ENCODE measurements at places on chromosomes 2 and 18. TPM values are rescaled to one million over a fixed set of nuclear protein-coding genes. Genes with fewer than 3 reads are reported as not detected.

- DNase-seq: no peak
Measured at GRCh38 chr2:101109451-101110118, 41.6 kb downstream of the TBC1D8 start.

The UXS1 gene
- 23.3 TPM for polyA plus RNA-seq

- DNase-seq: no peak
Measured at GRCh38 chr2:191036363-191036762, 22.4 kb upstream of the STAT1 start.

The TTLL4 gene
- polyA plus RNA-seq: 40.3 TPM

DNA sequence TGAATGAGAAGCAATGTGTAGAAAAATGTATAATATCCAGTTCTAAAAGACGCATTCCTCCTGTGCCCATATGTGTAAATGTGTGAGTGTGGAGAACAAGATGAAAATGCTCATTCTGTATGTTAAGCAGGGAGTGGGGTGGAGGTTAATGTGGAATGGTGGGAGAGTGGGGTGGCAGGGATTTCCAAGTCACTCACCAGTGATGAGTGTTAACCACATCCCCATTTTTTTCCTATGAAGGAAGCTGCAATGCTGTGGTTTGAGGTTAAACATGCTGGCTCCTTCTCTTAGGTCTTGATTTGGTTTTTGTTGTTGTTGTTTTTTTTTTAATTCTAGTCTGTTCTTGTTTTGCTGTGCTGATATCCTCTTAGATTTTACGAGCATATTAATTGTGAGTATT, 169.4 kb downstream of the NEDD4L start:
- peak; percentile 83 for DNase-seq

DNA sequence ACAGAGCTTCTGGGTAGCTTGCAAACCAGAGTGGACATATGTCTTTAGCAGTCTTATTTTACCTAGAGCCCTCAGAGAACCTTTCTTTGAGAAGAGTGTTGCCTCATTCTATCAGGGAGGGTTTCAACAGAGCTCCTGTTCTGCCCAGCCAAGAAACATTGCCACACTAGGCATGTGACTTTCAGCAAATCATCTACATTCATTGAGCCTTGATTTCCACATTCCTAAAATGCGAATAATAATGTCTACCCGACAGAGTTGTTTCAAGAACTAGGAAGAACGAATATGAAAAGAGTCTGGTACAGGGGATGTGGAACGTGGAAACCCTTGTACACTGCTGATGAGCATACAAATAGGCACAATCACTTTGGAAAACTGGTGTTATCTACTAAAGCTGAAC, 7.8 kb upstream of the PRKAG3 start:
- peak; percentile 64 for DNase-seq

- no peak for DNase-seq
Measured at GRCh38 chr18:56235071-56235470, 403.3 kb downstream of the TXNL1 start.

The TGFA gene
- polyA plus RNA-seq: 37.1 TPM

The NLRC4 gene
- not detected for polyA plus RNA-seq

GRCh38 chr2:9221223-9221622, 14.6 kb downstream of the ASAP2 start:
- DNase-seq: no peak

- peak; percentile 28 for DNase-seq
Measured at GRCh38 chr2:24076849-24077534, 866 bp upstream of the SF3B6 start.

- no peak for DNase-seq
Measured at GRCh38 chr2:237739101-237739500, 59.5 kb upstream of the RBM44 start.

The INHBB gene
- polyA plus RNA-seq: not detected

The CENPA gene
- polyA plus RNA-seq: 28.2 TPM

DNA sequence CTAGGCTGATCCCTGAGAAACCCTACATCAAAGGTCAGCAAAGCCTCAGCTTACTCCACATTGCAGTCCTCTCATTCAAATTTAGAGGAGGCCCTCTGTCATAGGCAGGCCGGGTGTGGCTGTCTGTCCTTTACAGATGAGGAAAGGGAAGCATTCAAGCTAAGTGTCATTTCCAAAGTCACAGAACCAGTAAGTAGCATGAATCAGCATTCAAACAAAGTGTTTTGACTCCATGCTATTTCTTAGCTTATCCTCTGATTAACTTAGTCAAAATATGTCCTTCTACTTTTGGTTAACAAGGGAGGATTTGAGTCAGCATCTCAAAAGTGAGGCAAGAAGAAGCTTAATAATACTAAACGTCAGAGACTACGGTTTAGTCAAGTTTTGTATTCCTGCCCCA, 409.0 kb upstream of the POU3F3 start:
- no peak for DNase-seq

The IL36RN gene
- polyA plus RNA-seq: 0.50 TPM

GRCh38 chr2:96413323-96413722, 77.8 kb downstream of the NCAPH start:
- no peak for DNase-seq

The ALKAL2 gene
- not detected for polyA plus RNA-seq

DNA sequence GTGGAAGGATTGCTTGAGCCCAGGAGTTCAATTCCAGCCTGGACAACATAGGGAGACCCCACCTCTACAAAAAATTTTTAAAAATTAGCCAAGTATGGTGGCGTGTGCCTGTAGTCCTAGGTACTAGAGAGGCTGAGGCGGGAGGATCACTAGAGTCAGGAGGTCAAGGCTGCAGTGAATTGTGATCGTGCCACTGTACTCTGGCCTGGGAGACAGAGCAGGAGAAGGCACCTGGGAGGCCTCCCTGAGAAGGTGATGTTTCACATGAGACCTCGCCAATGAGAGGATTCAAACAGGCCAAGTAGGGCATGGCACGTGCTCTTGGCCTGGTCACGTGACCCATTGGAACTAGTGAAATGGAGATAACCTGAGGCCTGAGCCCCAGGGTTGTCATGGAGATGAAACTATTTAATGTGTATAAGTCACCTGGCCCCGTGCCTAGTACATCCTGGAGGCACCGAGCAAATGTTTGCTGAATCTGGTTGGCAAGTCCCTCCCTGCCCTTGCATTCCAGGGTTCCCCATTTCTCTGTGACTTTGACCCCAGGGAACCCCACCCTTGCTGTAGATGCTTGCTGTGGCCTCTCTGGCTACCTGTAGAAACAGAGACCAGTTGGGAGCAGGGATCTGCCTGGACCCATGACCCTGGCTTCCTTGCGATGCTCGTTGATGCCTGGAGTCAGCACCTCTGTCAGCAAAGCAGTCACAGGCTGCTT, 26.1 kb upstream of the ROCK2 start:
- DNase-seq: peak; percentile 87

DNA sequence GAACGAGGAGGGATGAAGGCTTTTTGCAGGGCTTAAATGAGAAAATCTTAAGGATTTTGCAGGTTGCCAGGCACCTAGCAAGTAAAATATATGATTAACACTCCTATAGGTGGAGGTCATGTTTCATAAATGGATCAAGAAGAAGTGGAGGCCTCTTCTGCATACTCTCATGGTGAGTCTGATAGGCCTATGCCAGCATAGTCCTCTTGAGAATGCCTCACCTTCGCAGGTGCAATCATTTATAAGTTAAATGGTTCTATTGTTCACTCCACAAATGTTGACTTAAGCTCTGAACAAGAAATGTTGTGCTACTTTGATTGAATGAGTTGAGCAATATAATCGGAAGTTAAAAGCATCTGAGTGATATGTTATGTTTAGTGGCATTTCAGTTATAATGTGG, 12.1 kb downstream of the LRRTM1 start:
- no peak for DNase-seq

GRCh38 chr18:45836242-45837205, 11.0 kb downstream of the SIGLEC15 start:
- DNase-seq: no peak

- DNase-seq: no peak
Measured at GRCh38 chr2:134660626-134661402, 58.0 kb downstream of the TMEM163 start.

The ERFE gene
- polyA plus RNA-seq: 0.43 TPM

GRCh38 chr18:58603375-58604067, 25.4 kb downstream of the ALPK2 start:
- no peak for DNase-seq

The FOXD4L1 gene
- 0.02 TPM for polyA plus RNA-seq

GRCh38 chr18:26327062-26327461, 100.8 kb downstream of the TAF4B start:
- DNase-seq: no peak

- DNase-seq: no peak
Measured at GRCh38 chr2:145813481-145813880, 1293.6 kb upstream of the ZEB2 start.

GRCh38 chr2:58293056-58293455, 51.9 kb upstream of the FANCL start:
- DNase-seq: no peak

- no peak for DNase-seq
Measured at GRCh38 chr2:61906186-61906470, 654 bp downstream of the COMMD1 start.

DNA sequence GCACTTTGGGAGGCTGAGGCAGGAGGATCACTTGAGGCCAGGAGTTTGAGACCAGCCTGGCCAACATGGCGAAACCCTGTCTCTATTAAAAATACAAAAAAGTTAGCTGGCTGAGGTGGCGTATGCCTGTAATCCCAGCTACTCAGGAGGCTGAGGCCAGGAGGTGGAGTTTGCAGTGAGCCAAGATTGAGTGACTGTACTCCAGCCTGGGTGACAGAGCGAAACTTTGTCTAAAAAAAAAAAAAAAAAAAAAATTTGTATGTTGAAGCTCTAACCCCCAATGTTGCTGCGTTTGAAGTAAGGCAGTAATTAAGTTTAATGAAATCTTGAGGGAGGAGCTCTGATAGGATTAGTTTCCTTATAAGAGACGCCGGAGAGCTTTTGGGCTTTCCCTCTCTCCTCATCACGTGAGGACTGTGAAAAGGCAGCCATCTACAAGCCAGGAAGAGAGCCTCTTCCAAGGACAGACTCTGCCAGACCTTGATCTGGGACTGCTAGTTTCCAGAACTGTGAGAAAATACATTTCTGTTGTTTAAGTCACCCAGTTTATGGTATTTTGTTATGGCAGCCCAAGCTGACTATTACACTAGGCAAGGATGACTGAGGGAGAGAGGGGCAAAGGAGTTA, 11.5 kb upstream of the PNPT1 start:
- no peak for DNase-seq

DNA sequence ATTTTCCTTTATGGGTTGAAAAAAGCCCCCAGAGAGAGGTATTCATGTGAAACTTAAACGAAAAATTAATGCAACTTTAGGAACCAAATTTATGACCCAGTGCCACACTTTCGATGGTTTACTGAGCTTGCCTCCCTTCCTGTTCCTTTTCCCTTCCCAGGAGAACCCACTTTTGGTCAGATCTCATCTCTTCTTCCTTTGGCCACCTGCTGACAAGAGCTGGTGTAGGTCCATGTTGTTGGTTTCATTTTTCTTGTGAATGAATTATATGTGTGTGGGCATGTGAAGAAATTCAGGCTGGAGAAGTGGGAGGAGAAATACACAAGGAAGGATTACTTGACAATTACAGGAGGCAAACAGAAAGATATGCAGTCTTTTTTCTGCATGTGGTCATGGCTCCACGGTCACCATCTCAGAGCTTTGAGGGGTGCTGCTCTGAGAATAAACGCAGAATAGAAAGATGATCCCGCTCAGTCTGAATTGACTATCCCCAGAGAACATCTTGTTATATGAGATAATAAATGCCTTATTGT, 111.3 kb upstream of the TCF4 start:
- no peak for DNase-seq
